ENCODE measurements at places on chromosomes 12 and 14.
A peak's percentile ranks its signal among the peaks of the same experiment; 100 is the strongest.

- DNase-seq = no peak
Measured at GRCh38 chr14:74509587-74510222, 16.1 kb downstream of the ISCA2 start.

DNA sequence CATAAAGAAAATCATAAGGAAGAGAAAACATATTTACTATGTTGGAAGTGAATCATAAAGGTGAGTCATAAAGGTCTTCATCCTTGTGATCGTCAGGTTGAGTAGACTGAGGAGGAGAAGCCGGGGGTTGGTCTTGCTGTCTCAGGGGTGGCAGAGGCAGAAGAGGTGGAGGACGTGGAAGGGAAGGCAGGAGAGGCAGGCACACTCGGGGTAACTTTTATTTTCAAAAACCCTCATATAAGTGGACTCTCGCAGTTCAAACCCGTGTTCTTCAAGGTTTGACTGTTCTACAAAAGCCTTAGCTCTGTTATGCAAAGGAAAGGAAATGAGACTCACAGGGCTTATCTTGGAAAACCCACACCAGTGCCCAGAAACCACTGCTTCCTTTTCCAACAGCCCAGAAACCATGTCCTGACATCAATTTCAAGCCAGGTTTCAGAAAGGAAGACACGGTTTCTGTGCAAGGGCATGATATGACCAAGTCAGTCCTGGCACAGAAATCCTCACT, 14.0 kb downstream of the SMCO2 start:
- no peak for DNase-seq

- DNase-seq = no peak
Measured at GRCh38 chr12:130707571-130707891, 8.6 kb downstream of the RIMBP2 start.

- DNase-seq = no peak
Measured at GRCh38 chr12:124302807-124303578, 8.1 kb downstream of the RFLNA start.

DNA sequence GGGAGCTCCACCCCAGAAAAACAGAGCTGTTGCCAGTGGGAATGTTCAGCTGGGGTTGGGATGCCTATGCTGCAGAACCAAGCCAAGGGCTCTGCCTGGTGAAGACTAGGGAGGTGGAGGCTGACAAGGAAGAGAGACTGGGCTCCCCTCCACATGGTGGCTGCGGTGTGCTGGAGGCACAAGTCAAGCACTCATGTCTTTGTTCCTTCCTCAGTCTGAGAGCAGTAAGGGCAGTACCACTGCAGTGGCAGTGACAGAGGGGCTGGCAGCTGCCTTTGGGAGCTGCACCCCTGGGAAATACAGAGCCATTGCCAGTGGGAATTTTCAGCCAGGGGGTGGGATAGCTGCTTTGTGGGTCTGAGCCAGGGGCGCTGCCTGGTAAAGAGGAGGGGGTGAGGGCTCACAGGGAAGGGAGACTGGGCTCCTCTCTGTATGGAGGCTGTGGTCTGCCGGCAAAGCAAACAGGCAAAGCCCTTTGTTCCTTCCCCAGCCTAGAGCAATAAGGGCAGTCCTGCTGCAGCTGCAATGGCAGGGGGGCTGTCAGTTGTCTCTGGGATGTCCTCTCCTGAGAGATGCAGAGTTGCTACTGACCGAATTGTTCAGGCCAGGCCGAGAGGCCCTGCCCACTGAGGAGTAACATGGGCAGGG, 255.9 kb downstream of the RAD51B start:
- DNase-seq = no peak

- DNase-seq = no peak
Measured at GRCh38 chr12:88518863-88519403, 61.3 kb downstream of the KITLG start.

- DNase-seq = no peak
Measured at GRCh38 chr12:91383099-91383498, 200.5 kb upstream of the DCN start.

DNA sequence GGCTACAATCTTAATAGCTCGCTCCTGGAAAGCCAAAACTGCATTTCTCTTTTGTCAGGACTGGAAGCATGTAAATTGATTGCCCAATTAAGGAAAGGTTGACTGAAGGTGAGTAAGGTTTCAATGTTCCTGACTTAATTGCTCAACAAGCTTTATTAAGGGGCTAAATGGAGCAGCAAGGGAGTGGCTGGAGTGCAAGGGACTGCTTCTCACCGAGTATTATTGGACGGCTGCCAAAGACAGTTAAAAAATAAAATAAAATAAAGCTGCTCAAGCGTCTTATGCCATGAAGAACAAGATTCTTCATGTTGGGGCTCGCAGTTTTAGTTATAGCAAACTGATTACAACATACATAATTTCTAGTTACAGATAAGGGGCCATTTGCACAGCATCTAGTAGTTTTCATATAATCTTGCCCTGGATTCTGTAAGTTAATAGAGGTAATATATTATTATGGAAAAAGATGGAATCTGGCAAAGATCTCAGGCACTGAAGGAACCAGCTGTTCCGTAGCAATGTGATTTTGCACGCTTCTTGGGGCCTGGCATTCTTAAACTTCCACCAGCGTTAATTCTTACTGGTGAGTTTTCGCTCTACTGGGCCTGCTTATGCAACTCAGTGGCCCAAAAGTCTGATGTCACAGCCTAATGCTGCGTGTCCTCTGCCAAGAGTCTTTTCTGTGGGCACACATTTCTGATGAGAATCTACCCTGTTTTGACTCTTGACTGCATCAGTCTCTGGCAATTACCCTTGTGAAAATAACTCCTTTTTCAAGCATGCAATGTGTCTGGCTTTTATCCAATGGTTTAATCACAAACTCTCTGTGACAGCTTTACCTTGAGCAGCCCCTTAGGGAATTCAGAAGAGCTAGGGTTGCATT, 108.5 kb downstream of the SLC38A1 start:
- peak; percentile 23 for DNase-seq

GRCh38 chr12:34406996-34407300, 384.7 kb downstream of the ALG10 start:
- DNase-seq = no peak

DNA sequence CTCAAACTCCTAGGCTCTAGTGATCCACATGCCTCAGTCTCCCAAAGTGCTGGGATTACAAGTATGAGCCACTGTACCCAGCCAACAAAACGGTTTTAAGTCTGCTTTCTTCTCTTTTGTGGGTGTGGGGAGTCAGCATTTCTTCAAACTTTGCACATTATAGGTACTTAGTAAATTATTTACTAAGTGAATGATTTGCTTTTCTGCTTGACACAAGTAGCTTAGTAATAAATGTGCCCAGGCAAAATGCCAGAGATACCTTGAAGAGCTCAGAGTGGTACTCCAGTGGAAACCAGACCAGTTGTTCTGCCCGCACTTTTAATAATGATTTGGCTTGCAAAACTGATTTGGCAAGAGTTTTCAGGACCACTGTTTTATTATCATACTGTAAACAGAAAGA, 15.0 kb downstream of the DEPDC4 start:
- no peak for DNase-seq

DNA sequence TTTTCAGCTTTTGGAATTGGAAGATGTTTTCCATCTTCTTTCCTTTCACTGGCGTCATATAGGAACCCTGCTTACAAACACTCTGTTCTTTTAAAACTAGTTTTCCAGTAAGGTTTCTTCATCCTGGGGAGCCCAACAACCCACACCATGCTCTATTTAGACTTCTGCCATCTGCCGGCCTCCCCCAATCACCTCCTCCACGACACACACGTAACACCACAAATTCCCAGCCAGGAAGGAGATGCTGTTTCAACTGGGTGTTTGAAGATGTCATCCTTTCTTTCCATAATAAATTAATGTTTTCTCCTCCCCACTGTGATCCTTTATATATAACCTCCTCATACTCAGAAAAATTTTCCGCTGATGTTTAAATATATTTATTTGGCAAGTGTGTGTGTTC, 231.4 kb upstream of the DDHD1 start:
- no peak for DNase-seq

- DNase-seq = no peak
Measured at GRCh38 chr12:67496581-67496980, 152.0 kb upstream of the DYRK2 start.

- DNase-seq = no peak
Measured at GRCh38 chr12:6266541-6266966, 43.9 kb upstream of the PLEKHG6 start.

DNA sequence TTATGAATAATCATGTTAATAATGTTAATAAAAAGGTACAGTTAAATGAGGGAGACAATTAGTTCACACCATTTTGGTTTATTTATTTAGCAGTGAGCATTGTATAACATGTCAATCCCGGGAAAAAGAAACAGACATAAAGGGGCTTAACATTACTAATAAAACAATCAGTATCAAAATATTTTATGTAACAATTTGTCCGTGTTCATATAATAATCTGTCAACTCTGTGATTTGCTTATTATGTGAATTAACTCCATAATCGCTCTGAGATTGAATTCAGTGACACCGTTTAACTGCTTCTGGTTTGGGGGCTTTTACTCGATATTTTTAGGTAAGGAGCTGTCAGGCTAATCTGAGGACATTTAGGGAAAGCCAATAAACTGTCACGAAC, 95.8 kb upstream of the HMGA2 start:
- no peak for DNase-seq

GRCh38 chr12:9002335-9002734, 13.0 kb downstream of the KLRG1 start:
- DNase-seq = no peak

GRCh38 chr12:115611477-115611876, 666.0 kb downstream of the MED13L start:
- no peak for DNase-seq

DNA sequence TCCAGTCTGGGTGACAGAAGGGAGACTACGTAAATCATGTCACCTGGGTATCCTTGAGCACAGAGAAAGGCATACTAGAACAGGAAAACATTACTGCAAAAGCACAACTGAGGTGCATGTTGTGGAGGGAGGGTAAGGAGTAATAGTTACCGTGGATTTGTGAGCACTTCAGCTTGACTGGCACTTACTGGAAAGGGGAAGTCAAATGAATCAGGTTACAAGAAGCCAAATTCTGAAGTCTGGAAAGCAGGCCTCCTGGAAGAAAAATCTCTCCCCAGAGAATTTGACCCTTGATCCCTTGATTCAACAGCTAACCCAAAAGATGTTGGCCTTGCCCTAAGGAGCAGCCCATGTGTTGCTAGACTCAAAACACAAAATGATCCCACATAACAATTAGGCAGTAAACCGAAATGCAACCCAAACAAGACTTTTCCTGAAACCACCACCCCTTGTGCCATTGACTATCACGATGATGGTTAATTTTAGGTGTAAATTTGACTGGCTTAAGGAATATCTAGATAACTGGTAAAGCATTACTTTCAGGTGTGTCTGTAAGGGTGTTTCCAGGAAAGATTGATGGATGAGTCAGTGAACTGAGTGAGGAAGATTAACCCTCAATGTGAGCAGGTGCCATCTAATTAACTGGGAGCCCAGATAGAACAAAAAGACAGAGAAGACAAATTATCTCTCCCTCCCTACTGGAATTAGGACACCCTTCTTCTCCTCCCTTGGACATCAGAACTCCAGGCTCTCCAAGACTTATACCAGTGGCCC, 108.8 kb downstream of the SLC25A21 start:
- no peak for DNase-seq

- DNase-seq = no peak
Measured at GRCh38 chr14:61889914-61890351, 127.7 kb downstream of the SNAPC1 start.

DNA sequence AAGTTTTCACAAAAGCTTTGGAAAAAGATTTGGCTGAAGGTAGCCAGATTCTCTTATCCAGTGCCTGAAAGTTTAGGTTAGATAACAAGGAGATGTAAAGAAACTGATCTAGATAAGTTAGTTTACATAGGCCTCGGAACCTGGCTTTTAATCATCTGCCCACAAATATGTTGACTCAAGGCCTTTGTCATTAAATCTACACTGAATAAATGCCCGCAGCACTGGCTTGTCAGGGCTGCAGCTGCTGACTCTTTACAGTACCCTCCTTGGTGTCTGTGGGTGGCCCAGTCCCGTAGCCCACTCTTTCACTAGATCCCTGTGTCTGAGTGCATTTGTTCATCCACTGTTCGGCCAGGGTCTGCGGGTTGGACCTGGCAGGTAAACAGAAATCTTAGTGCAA, 58.0 kb downstream of the TMEM116 start:
- no peak for DNase-seq

GRCh38 chr14:105517096-105517495, 9.3 kb upstream of the TMEM121 start:
- no peak for DNase-seq

DNA sequence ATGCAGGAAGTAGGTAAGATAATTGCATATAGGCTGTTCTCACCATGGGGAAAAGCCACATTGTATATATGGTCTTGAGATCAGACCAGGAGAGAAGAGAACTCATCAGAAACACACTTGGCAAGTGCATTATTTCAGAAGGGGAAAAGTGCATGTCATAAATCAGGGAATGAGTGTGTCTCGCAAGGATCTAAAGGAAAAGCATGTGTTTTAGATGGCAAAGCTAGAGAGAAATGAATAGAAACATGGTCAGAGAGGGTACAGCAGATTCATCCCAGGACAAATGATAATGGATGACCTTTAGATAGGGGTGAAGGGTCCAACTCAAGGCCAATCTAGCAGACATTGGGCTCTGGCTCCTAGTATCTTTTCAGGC, 230.2 kb upstream of the NAV3 start:
- DNase-seq = no peak

DNA sequence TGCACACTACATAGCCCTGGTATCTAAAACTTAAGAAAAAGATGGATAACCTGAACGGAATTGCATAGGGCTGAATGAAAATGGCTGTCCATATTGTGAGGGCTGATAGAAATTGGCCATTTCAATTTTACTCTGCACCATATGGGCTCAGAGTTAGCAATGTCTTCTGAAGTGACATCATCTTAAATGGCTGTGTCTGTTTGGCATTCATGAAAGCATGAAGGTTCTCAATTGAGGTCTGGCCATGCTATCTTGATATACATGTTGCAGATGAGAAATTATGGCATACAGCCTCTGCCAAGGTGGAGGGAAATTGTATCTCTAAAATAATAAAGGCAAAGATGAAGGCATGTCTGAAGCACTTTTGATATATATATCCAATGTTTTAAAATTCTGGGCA, 226.0 kb upstream of the PDE3A start:
- DNase-seq = no peak

DNA sequence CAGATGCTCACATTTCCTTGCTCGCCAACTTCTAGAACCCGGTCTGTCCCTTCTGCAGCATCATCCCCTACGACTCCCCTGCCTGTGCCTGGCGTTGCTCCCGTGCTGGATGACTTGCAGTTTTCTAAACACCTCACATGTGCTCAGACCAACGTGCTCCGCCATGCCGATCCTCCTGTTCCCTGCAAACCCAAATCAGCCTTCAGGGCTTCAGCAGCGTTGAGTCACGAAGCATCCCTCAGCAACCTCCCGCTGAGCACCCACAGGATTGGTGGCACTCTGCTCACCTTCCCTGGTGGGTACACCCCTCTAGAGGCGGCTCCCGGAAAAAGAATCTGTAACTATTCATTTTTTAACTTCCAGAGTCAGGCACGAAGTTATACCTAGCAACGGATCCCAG, 2.8 kb upstream of the PIWIL1 start:
- DNase-seq = no peak
